ENCODE measurements at places on chromosomes 4 and X.

- peak; percentile 25 for DNase-seq
These were observed 612 bp downstream of the MAGED2 start for GRCh38 chrX:54808109-54808604.

DNA sequence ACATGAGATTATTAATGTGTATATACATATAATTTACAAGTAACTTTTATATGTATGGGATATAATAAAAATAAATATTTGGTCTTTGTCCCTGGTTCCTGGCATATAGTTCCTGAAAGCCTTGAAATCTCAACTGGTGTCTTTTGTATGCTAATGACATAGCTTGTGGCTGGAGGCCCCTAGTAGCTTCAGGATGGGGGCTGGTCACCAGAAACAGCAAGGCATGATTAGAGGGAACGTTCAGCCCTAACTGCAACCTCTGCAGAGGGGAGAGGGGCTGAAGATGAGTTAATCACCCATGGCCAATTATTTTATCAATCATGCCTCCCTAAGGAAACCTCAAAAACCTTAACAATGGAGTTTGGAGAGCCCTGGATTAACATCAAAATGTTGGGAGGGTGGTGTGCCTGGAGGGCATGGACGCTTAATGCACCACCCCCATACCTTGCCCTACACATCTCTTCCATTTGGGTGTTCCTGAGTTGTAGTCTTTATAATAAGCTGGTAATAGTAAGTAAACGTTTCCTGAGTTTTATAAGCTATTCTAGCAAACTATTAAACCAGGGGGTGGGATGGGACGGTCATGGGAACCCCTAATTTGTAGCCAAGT lies 21.3 kb downstream of the PIN4 start:
- DNase-seq: no peak

- no peak for DNase-seq
These were observed 177.0 kb downstream of the FAM13A start for GRCh38 chr4:88879991-88880390.

DNA sequence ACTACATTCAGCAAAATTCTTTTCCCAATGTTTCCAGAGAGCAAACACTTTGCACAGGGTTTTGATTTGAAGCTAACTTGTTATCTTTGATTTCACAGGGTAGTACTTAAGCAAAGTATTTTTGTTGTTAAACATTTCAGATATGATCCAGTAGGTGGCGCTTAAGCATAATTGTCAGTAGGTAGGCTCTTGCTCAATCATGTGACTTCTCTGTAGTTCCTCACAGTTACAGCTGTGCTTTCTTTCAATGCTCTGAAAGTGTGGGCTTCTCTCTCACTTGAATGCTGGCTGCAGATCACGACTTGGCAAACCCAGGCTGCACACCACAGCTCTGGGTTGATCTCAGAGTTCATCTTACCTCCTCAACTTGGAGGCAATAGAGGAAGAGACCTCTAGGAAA lies 1016.5 kb downstream of the SH3BGRL start:
- no peak for DNase-seq

GRCh38 chr4:37852376-37852775 lies 25.9 kb downstream of the PGM2 start:
- no peak for DNase-seq

- no peak for DNase-seq
These were observed 77.1 kb downstream of the RBM47 start for GRCh38 chr4:40552536-40552935.

DNA sequence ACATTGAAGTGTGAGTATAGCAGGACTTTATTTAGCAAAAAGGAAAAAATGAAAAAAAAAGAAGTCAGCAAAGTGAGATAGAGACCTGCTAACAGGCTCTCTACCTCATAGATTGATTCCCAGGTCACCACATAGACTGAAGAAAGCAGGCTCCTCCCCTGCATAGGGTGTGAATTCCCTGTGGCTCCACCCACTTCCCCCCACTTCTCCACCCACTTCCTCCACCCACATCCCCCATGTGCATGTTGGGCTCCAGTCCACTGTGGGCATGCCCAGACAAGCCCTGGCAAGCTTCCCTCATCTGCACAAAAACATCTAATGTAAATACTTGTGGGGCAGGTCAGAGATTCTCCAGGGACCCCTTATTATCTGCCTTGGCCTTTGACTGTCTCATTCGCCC lies 97.8 kb downstream of the TMEM47 start:
- DNase-seq: no peak

DNA sequence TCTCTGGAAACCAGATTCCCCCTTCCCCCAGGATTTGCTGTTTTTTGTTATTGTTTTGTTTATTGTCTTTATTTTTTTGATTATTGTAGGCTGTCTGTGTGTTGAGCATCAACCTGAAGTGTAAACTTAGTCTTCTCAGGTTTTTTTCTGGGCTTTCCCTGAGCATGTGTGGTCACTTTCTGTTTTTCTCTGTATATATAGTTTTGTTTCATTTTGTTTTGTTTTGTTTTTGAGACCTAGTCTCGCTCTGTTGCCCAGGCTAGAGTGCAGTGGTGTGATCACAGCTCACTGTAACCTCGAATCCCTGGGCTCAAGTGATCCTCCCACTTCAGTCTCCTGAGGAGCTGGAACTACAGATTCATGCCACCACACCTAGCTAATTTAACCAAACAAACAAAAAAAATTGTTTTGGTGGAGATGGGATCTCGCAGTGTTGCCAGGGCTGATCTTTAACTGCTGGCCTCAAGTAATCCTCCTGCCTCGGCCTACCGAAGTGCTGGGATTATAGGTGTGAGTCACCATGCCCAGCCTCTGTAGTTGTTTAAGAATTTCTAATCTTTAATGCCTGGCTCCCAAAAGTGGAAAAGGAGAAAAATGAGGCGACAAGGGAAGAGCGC lies 9.1 kb downstream of the IL13RA1 start:
- DNase-seq: no peak

- DNase-seq: no peak
These were observed 1.5 kb downstream of the SPANXN4 start for GRCh38 chrX:143027275-143027674.

- no peak for DNase-seq
These were observed 760.4 kb upstream of the FTHL17 start for GRCh38 chrX:31832263-31832662.
